ENCODE measurements at places on chromosomes 11 and 22.

DNA sequence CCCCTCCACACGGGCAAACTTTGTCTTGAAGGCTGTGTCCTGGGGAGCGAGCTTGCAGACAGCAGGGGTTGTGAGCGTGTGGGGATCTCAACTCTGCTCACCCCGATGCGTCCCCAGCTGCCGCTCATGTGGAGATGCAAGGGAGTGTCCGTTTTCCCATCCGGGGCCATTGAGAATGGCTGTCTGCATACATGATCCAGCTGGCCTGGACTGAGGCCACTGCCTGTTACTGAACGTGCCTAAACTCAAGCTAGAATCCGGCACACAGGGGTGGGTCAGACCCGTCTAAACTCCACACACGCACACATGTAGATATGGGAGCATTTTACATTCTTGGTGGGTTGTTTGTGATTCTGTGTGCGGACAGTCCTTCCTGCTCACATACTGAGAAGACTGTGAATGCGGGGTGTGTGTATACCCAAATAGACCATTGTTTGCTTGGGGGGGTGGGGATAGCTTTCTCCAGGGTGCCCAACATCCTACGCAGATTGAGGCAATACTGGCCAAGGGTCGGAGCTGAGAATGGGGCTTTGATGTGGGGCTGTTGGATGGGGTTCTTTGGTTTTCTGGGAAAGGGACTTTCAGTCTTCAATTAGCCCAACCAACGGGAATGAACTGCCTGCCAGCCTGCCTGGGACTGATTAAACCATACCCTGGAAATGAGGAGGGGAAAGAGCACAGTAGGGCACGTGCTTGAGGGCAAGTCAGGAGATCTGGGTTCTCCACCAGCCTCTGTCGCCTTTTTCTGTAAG lies 60.4 kb downstream of the ST3GAL4 start:
- DNase-seq = no peak

DNA sequence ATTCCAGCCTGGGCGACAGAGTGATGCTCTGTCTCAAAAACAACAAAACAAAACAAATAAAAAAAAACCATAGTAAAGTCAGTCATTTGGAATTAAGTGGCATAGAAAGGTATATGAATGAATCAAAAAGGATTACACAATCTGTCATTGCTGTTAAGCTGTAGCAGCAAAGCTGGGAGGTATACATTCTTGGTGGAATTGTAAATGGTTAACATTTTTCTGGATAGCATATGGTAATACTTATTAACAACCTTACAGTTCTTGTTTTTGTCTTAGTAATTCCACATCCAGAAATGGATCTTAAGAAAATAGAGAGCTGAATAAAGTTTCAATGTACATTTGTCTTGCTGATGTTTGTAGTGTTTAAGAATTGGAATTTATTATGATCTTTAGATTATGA lies 30.0 kb downstream of the DDX10 start:
- DNase-seq = no peak

DNA sequence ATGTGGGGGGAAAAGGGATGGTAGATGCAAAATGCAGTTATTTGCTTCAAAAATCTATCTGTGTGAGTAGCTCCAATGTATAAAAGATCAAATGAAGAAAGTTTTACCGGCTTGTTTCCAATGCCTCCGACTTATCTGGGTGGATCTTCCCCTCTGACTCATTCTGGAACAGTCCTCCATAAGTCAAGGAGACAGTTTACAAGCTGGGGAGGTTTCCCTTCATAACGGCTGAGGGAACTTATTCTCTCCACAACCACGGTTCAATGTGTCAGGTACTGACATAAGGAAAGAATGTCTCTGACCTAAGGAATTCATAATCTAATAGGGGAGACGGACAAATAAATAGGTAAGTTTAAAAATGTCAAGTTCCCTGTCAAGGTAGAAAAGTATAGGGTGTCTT lies 49.7 kb upstream of the BIRC3 start:
- no peak for DNase-seq

- DNase-seq = no peak
Measured at GRCh38 chr11:66881451-66881835, 24.6 kb downstream of the LRFN4 start.

DNA sequence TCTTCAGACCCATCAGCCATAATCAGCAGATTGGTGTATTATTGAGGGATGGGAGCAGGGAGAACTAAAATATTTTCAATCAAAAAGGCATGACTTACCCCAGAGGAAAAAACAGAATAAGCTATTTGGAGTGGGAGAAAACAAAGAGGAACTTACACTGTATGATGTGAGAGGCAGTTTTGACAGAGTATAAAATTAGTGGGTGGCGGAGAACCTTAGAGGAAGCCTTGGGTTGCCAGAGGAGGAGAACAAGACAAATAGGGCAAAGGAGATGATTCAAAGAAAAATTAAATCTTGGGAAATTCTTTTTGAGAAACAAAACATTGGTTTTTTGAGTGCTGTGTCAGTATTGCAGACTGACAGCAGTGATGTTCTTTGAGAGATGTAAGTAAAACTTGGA lies 285.0 kb downstream of the C11orf87 start:
- DNase-seq = no peak
